ENCODE measurements at places on chromosomes 3 and 15.
A peak's percentile ranks its signal among the peaks of the same experiment; 100 is the strongest.

GRCh38 chr15:71648095-71648494 lies 162.3 kb upstream of the NR2E3 start:
- no peak for DNase-seq

DNA sequence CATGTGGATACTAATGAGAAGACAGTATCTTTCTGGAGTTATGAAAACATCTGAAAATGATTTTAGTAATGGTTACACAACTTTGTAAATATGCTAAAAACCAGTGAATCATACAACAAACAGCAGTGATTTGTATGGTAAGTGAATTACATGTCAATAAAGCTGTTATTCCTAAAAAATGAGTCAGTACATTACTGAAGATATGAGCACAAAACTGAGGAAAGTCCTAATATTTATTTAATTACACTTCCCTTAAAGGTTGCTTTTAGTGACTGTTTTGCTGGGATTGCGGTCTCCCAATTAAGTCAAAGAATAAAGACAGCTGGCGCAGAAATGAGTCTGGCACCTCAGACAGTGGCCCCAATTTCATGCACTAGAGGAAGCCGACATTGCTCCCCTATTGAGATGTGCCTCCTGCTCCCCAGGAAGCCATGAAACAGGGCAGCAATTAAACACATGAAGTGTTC lies 50.9 kb upstream of the FSIP1 start:
- DNase-seq, result no peak

- DNase-seq, result no peak
Observed at GRCh38 chr15:39474657-39475056, 106.2 kb upstream of the THBS1 start.

DNA sequence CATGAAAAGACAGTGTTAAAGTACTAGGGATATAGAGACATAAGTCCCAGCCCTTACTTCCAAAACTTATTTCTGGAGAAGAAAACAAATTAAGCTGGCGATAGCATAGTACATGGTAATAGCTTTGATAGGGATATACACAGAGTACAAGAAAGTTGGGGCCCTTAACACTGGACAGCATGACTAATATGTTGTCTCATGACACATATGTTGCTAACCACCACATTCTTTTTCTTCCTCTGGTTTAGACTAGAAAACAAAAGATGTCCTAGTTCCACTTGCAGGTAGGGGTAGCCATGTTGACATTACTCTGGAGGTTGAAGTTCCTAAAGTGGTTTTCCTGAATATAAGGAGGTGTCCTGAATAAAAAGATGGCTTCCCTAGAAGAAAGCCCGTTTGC lies 75.3 kb downstream of the RFX7 start:
- no peak for DNase-seq

GRCh38 chr3:150996731-150997130 lies 24.2 kb upstream of the CLRN1 start:
- no peak for DNase-seq

- peak; percentile 45 for DNase-seq
Observed at GRCh38 chr15:91114301-91114700, 14.2 kb downstream of the SV2B start.

GRCh38 chr15:77070180-77070494 lies 772 bp downstream of the TSPAN3 start:
- no peak for DNase-seq

DNA sequence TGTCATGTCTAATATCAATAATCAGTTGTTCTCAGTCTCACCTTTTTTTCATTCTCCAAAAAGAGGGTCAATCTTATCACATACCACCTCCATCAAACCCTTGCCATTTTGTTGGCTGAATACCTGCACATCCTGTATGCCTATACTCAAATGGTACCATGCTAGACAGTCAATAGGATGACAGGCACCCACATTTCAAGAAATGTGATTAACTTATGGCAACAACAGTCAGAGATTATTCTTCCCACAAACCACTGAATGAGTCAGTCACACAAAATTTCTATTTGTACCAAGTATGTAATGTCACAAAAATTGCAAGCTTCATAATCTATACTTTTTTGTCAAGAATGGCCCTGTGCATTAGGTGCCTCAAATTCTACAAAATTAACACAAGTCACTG lies 5.1 kb upstream of the SLC27A2 start:
- no peak for DNase-seq

Data from D721Med (cell line).